ENCODE measurements at places on chromosomes 16 and 17.

GRCh38 chr16:85453703-85454102, 159.4 kb upstream of the GSE1 start:
- no peak for DNase-seq

DNA sequence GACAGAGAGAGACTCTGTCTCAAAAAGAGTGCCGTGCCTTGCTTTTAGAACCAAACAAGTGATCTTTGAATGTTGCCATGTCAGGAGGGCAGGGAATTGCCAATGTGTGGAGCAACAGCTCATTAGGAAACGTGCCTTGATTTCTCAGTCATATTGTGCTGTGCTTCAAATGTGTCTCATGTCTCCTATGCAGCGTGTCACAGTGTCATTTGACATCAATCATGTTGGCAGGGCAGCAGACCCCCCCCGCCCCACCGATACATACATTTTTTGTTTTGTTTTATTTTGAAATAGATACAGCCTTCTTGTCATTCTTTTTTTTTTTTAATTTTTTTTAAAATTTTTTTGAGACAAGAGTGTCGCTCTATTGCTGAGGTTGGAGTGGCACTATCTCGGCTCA, 22.1 kb downstream of the MRC2 start:
- no peak for DNase-seq

- DNase-seq = peak; percentile 72
These were observed 70.1 kb downstream of the AMFR start for GRCh38 chr16:56355221-56355620.

GRCh38 chr17:28472871-28473497, 460 bp upstream of the SLC13A2 start:
- no peak for DNase-seq

GRCh38 chr17:75316253-75316652, 27.0 kb upstream of the SLC25A19 start:
- DNase-seq = no peak

GRCh38 chr16:61842666-61843065, 193.6 kb downstream of the CDH8 start:
- DNase-seq = no peak

- DNase-seq = no peak
These were observed 3.0 kb upstream of the CBX4 start for GRCh38 chr17:79842136-79842655.

- DNase-seq = no peak
These were observed 5.6 kb downstream of the ALOX12 start for GRCh38 chr17:7001318-7001961.

DNA sequence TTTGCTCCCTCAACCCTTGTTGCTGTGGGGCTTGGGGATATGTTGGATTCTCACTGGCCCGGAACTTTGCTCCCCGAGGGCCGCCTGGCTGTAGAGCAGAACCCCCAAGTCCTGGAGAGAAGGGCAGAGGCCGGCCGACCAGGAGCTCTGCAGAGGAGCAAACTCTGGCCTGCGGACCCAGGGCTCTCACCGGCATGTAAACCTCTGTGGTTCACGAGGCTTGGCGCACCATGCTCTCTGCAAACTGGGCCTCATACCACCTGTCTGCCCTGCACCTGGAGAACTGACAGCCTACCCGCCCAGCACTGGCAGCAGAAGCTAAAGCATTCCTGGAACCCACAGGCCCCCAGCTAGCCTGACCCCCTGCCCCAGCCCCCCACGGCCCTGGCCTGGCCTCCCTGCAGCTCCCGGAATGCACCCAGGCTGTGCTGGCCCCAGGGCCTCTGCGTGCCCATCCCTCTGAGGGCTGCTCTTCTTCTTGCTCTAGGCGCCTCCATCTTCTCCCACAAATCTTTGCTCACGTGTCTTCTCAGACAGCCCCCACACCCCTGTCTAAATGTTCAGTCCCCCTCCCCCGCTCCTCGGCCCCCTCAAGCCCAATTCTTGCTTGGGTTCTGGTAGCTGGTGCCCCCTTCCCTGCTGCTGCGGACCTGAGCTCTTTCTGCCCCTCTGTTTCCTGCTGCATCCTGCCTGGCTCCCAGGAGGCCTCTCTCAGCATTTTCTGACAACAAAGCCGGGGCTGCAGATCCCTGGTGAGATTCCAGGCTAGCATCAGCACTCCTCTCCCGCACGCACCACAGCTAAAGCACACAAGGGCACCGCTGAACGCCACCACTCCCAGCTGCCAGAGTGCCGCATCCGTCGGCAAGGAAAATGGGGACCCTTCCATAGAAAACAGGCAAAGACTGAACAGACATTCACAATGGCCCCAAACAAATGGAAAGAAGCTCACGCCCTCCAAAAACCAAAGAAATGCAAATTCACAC, 23.3 kb downstream of the ACTG1 start:
- DNase-seq = no peak
